ENCODE measurements at places on chromosomes 7 and 10.
A peak's percentile ranks its signal among the peaks of the same experiment; 100 is the strongest.

DNA sequence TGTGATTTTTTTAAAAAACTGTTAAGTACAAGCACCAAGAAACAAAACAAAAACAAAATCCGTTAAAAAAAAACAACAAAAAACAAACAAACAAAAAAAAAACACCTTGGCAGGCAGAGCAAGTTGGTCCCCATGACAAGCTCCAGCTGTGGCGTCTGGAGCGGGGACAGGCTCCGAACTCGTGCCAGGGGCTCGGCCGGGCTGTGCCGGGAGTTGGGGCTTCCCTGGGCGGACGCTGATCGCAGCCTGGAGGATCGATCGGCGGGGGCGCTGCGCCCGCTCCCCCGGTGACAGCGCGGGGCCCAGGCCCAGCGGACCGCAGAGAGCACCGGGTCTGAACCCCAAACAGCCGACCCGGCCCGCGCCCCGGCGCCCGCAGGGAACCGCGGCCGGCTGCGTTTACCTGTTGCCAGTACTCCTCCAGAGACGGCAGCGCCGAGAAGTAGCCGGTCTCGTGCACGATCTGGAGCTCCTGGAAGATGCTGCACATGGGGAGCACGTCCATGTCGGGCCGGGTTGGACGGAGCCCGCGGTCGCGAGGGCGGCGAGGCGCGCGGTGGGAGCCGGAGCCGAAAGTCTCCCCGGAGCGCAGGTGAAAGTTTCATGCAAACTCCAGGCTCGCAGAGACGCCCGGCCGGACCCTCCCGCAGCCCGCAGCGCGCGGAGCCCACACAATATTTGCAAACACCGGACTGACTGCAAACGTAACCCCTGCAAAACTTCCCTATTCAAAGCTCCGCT is at the start of gene KLF6:
TSS of gene KLF6 (minus strand) at position 700 of the 741 bp plus-strand sequence. CDS start at position 505, 195 bp downstream.
- no peak for DNase-seq

GRCh38 chr10:86167121-86167761 is 199.4 kb downstream of the GRID1 start:
- DNase-seq: peak; percentile 6

DNA sequence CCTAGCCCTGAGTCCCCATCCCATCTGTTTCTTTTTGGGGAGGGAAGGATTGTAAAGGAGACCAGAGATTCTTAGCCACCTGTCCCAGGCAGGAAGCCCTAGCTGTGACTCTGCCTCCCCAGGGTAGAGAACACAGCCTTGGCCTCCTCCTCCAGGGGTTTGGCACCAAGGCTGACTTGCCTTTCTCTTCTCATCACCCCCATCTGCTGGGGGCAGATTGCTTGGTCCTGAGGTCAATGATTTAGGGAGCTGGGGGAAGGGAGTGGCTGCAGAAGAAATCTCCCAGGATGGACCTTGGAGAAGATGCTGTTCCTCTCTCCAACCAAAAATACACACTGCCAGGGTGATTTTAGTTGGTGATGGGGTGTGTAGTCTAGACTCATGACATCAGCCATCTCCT is 2.6 kb upstream of the MNX1 start:
- no peak for DNase-seq

GRCh38 chr10:43202224-43202656 is 64.0 kb downstream of the CSGALNACT2 start:
- DNase-seq: peak; percentile 51

DNA sequence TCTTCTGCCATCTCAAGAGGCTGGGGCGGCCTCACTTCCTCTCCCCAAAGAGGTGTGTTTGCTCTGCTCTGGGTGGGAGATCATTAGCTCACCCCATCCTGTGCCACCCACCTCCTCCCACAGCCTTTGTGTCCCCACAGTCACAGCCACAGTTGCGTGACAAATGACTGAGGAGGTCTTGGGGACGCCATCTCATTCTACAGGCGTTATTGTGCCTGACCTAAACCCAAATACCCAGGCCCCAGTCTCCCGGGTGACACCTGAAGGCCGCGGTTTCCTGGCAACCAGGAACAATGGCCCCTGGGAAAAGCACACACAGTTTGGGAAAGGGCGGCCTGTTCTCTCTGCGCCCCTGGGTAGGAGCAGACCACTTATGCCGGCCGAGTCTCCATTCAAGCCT is 51.6 kb downstream of the SLIT1 start:
- no peak for DNase-seq

DNA sequence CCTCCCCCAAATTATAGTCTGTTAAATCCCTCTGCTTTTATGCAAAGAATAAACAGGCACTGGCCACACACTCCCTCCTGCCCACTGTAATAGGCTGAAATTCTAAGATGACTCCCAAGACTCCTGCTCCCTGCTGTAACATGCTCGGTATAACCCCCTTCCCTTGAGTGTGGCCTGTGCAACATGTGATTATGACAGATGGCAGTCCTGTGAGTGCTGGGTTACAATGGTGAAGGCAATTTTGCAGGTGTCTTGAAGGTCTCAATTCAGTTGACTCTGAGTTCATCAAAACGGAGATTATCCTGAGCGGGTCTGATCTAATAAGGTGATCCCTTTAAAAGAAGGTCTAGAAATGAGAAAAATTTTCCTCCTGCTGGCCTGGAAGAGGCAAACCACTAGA is 55.9 kb downstream of the CREB3L2 start:
- DNase-seq: no peak

DNA sequence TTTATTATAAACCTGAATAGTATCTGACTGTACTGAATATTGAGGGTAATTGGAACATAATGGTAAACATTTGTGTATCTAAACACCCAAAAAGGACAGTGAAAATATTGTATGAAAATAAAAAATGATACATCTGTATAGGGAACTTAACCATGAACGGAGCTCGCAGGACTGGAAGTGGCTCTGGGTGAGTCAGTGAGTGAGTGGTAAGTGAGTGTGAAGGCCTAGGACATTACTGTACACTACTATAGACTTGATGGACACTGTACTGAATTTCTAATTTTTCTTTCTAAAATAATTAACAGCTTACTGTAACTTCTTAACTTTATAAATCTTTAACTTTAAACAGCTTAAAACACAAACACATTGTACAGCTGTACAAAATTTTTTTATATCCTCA is 454.5 kb upstream of the FZD8 start:
- no peak for DNase-seq

DNA sequence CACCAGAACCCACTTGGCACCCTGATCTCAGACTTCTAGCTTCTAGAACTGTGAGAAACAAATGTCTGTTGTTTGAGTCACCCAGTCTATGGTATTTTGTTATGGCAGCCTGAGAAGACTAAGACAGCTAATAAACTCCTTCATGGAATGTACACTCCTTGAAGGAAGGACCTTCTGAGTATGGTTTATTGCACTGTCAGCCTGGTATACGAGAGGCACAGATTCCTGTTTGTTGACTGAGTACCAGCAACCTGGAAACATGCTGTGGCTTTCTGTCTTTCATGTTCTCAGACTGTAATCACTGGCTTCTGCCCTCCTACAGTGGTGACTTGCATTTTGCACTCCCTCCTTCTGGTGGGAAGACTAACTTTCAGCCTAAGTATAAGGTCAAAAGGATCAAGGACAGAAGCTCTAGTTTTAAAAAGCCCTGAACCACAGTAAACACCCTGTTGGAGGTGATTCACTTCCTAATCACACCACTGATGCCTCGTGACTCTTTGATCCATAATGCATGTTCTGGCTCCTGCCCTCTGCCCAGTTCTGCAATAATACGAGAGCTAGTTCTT is 319.0 kb upstream of the NPSR1 start:
- DNase-seq: no peak

DNA sequence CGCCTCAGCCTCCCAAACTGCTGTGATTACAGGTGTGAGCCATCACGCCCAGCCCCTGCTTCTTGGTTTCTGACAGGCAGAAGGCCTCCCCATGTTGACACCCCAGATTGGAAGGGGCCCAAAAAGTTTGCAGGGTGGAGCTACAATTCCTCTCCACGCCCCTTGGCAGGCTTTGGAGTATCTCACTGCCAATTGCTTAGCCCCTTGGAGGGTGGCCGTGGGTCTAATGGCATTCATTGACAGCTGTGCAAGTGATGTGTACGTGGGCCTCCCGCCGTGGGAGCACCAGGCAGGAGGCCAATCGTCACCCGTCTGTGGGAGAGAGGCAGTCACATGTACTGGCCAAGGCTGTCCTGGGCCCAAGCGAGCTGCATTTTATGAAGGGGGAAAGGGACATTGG is 73.7 kb upstream of the PPIF start:
- DNase-seq: no peak

DNA sequence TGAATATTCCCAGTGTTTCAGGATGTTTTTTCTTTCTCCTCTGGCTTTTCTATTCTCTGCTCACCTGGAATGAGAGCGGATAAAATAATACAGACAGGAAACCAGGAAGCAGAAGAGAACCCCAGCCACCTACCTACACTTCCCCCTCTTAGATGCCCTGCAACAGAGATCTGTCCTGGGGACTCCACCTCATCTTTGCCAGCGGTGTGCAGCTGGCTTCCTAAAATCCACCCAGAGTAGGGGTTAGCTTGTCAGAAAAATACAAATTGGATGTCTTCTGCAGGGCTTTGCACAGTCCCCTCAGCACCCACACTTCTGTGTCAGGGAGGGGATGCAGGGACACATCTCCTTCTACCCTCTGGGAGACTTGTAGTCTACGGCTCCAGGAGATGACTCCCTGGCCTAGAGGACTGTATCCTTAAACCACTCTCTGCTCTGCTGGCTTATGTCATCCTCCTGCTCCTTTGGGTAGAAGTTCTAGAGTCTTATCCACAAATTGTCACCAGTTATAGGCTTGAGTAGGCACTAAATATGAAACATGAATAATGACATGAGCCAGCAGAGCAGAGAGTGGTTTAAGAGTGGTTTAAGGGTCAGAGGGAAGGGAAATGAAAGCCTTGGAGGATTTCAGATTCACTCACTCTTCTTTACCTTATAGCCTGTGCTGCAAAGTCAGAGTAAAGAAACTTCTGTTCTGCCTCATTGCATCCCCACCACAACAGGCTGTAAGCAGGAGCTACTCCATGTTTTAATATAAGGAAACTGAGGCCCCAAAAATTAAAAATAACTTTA is 749.4 kb downstream of the AUTS2 start:
- no peak for DNase-seq

- DNase-seq: no peak
Observed at GRCh38 chr7:75565132-75565837, 73.2 kb downstream of the SPDYE5 start.

DNA sequence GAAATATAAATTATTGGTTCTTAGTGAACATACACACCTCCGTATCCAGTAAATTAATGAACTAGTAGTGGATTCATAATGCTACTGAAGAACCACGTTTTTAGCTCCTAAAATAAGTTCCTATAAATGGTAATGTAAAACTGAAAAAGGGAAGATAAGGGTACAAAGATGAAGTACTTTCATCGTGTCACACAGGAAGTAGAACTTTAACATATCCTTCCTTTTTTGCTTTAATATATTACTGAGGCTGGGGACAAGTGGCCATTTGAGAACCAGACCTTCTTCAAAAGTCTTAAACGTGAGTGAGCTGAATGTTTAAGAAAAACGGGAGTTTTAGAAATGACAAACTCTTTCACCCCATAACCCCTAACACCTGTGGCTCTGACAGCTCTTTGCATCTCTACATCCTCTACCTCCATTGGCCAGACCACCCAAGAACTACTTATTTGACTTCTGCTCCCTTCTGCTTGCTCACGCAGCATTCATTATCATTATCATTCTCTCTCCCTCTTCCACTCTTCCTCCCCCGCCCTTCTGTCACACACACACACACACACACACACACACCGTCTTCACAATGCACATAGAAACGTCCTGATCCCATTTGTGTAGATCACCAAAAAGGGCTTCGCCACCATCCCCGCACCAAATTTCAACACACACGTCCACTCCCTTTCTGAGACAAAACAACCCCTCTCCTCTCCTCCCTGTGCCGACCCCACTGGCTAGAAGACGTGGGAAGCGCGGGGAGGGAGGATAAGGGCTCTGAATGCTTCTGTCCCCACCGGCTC is 677 bp downstream of the SKAP2 start:
- no peak for DNase-seq

GRCh38 chr10:70559861-70560260 is 42.7 kb downstream of the PRF1 start:
- no peak for DNase-seq

- DNase-seq: no peak
Observed at GRCh38 chr10:131726967-131727366, 173.8 kb upstream of the PPP2R2D start.

GRCh38 chr10:11698691-11699549 is 43.3 kb upstream of the ECHDC3 start:
- DNase-seq: no peak

DNA sequence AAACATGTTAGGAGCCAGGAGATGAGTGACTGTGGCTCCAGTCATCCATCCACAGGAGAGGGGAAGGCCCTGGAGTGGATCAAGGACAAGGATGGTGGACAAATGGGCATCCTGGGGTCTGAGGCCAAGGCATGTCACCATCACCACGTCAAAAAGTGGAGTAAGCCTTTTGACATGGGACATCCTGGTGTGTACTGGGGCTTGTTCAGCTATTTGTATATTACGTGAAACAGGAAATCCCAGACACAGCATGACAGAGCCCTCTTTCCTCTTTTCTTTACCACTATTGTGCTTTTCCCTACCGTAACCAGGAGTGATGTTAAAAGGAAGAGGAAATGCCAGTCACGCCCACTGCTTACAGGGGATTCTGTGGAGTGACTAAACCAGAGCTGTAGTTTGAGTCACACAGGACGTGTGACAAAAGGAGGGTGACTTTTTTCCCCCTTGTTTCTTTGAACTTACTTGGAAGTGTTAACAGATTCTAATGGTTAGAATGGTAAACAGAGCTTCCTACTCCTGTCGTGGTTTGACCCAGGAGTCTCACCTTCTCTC is 15.4 kb downstream of the ACSL5 start:
- peak; percentile 49 for DNase-seq

- no peak for DNase-seq
Observed at GRCh38 chr10:12689893-12690292, 311.6 kb downstream of the CCDC3 start.

DNA sequence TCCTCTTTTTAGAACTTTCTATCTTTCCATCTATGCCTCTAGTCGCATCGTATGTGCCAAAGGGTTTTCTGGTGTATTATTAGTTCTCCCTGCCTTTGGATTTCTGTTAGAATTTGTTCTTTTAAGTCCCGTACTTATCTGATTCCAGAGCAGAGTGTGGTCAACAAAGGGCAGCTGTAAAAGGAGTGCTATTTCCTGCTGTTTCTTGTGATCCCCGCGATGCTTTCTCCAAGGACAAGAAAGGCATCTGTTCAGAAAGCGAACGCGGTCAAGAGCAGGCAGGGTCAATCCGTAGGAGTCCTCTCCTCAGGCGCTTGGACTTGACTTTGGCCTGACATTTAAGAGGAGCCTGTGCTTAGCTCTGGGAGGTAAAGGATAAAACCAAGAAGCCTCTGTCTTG is 1152.1 kb upstream of the AUTS2 start:
- no peak for DNase-seq

GRCh38 chr7:116483271-116483942 is 16.1 kb upstream of the CAV2 start:
- DNase-seq: no peak

DNA sequence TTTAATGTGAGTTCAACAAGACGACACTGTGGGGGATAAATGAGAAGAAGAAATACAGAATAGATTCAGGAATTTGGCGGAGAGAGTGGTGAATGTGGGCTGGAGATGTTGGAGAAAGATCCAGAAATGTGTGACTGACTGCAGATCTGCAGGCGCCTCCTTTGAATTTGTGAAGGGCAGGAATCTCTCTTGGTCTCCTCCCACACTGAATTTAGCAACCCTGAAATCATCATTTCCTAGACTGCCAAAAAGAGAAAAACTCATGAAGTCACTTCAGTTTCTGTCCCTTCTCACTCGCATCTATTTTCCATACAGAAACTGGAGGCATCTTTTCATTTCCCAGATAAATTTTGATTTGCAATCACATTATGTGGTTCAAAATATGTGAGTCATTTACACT is 128.7 kb downstream of the GNAI1 start:
- no peak for DNase-seq

- DNase-seq: peak; percentile 4
Observed at GRCh38 chr10:132557696-132558515, 20.3 kb downstream of the INPP5A start.

Measured in left colon (tissue), 2 donors.